ENCODE measurements at places on chromosomes 7 and 10.

- 0 out of 2 replicates have a peak, but pooled peaks cover 2% of the 10 kb centered on the region for H3K4me1 ChIP-seq
- H3K27me3 ChIP-seq, result peaks cover 17% of the 10 kb centered on the region
- H3K27ac ChIP-seq, result no peak overlapping the region
- H3K4me3 ChIP-seq, result peak overlapping the region; percentile 69
- no peak for DNase-seq
Measured at GRCh38 chr7:69597278-69598076, 798 bp upstream of the AUTS2 start.

- H3K27me3 ChIP-seq, result no peaks in the 10 kb centered on the region
- H3K4me3 ChIP-seq, result no peak overlapping the region
- H3K4me1 ChIP-seq, result peaks cover 14% of the 10 kb centered on the region
- peak; percentile 57 for DNase-seq
Measured at GRCh38 chr7:143458263-143458662, 15.0 kb downstream of the TAS2R60 start.

DNA sequence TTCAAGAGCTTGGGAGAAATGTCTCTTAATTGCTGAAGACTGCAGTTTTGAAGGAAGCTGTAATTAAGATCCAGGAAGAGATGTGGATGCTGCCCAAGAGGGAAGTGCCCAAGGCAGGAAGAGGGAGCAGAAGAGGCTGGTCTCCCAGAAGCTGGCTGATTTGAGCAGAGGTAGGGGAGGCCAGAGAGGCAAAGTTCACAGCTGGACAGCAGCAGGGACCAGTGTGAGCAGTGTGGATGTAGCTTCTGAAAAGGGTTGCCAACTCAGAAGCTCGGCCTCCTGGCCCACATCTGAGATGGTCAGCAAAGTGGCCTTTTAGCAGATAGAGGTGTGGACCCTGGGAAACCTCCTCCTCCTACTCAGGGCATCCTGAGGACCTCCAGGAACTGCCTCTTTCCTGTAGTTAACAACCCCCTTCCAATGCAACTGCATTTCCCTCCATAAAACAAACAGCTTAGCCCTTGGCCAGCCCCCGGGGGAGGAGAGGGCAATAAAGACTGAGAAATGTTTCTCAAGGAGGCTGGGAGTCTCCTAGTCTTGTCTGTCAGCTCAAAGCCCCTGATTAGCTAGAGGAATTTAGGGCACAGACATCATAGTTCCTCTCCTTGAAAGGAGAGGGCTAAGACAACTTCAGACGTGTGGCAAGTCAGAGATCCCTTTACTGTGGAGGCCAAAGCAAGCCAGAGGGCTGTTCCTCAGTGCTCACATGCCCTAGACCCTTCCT lies 69.5 kb downstream of the PAX2 start:
- DNase-seq, result no peak
- H3K36me3 ChIP-seq, result no peaks in the 10 kb centered on the region
- peaks cover 63% of the 10 kb centered on the region for H3K27me3 ChIP-seq
- no peak overlapping the region for H3K4me3 ChIP-seq
- H3K4me1 ChIP-seq, result no peaks in the 10 kb centered on the region

DNA sequence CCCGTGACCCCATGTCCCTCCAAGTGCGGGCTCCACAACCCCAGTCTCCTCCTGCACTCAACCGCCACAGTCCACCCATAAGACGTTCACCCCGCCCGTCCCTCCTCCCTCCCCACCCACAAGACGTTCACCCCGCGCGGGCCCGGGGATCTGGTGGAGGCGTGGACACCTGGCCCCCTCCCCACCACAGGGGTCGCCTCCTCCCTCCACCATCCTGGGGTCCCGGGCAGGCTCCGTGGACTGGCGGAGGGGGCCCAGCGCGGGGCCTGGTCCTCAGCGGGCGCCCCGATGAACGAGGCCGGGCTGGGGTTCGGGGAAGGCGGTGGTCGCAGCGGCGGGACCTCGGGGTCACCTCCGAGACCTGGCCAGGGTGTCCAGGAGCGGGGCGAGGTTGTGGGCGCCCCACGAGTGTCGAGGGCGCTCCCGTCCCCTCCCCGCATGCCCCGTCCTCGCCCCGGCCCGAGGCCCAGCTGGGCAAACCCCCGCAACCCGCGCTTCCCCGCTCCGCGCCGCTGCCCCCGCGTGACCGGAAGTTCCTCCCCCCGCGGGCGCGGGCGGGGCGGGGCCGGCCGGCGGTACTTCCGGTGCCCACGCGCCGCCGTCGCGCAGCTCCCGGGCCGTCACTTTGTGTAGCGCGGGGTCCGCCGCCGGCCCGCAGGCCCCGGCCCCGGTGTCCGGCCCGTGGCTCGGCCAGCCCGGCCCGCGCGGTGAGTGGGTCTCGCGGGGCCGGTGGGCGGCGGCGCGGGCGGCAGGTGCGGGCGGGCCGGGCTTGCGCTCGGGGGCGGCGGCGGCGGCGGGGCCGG lies at the start of gene ZNF316:
TSS of gene ZNF316 (plus strand) at position 578 of the 803 bp plus-strand sequence. CDS start 5,092 bp downstream, outside the sequence.
- peaks cover 18% of the 10 kb centered on the region for H3K36me3 ChIP-seq
- H3K4me1 ChIP-seq, result peaks cover 7% of the 10 kb centered on the region
- DNase-seq, result peak; percentile 38
- H3K4me3 ChIP-seq, result peak within 1 kb of the TSS; percentile 95
- H3K27me3 ChIP-seq, result no peaks in the 10 kb centered on the region

DNA sequence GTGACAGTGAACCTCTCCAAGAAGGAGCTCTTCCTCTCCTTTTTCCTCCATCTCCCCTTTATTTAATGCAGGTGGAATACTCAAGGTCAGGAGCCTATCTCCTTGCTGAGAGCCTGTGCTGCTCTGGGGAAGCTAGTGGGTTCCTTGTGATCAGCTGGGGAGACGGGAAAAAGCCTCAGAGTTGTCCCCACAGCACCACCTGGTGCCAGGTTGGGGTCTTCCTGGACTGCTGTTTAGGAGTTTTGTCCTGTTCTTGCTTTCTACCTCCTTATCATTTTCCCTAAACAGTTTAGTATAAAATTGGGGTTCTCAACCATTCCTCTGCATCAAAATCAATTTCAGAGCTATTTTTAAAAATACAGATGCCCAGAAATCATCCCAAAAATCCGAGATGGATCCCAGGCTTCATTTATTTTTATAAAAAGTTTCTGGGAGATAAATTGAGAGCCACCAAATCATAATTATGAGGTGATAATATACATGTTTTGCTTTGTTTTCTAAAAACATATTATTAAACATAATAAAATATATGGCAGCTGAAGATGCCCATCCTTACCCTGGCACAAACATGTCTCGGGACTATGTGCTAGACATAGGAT lies 44.3 kb downstream of the MACC1 start:
- H3K27ac ChIP-seq, result no peak overlapping the region
- no peaks in the 10 kb centered on the region for H3K27me3 ChIP-seq
- peak; percentile 40 for DNase-seq
- H3K4me1 ChIP-seq, result no peaks in the 10 kb centered on the region
- no peaks in the 10 kb centered on the region for H3K36me3 ChIP-seq
- H3K4me3 ChIP-seq, result no peak overlapping the region

DNA sequence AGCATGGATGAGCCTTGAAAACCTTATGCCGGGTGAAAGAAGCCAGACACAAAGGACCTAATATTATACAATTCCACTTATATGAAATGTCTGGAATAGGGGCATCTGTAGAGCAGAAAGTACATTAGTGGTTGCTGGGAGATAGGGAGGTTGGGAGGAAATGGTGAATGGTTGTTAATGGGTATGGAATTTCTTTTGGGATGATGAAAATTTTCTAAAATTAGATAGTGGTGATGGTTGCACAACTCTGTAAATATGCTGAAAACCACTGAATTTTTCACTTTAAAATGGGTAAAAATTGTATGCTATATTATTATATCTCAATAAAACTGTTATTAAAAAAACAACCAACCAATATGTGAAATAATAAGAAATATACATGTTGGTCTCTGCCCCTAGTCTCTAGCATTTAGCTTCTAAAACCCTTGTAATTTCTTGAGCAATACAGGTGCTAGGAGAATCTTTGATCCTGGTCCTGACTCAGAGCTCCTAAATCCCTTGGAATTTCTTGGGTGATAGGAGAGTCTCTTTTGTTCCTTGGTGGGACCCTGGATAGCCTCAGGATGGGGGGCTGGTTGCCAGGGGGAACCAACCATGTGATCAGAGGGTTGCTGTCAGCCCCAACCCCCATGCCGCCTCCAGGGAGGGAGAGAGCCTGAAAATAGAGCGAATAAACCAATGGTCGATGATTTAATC lies 64.0 kb downstream of the TACR2 start:
- H3K36me3 ChIP-seq, result peaks cover 3% of the 10 kb centered on the region
- DNase-seq, result peak; percentile 80
- H3K27me3 ChIP-seq, result no peaks in the 10 kb centered on the region
- H3K4me3 ChIP-seq, result no peak overlapping the region
- H3K4me1 ChIP-seq, result peaks cover 19% of the 10 kb centered on the region

DNA sequence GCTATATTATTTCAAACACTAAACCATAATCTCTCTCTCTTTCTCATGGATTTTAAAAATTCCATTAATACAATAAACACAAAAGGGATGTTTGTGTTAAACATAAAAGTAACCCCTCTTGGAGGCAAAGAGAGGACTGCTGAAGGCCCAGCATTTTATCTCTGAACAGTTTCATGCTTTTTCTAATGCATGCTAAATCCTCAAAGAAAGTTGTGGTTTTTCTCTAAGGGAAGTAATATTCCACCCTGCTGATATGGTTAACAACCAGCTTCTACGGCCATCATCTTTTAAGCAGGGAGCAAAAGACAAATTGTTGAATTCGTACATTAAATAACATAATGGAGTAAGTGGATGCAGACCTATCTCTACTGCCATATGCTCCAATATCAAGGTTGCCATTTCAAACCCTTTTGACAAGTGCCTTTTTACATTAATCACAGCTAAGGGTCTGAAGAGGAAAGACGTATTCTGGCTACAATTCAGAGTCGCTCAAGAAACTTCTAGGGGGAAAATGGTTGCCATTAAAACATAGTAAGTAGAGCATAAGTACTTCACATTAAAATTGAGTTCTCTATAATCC lies 103.1 kb downstream of the SLC25A13 start:
- DNase-seq, result no peak
- no peak overlapping the region for H3K4me3 ChIP-seq
- H3K4me1 ChIP-seq, result no peaks in the 10 kb centered on the region
- H3K27me3 ChIP-seq, result no peaks in the 10 kb centered on the region
- H3K27ac ChIP-seq, result no peak overlapping the region

GRCh38 chr7:69840248-69840647 lies 242.0 kb downstream of the AUTS2 start:
- no peaks in the 10 kb centered on the region for H3K27me3 ChIP-seq
- no peak overlapping the region for H3K4me3 ChIP-seq
- no peak overlapping the region for H3K27ac ChIP-seq
- no peak for DNase-seq
- no peaks in the 10 kb centered on the region for H3K4me1 ChIP-seq

GRCh38 chr10:5064656-5065055 lies 29.6 kb upstream of the AKR1C3 start:
- no peaks in the 10 kb centered on the region for H3K4me1 ChIP-seq
- H3K36me3 ChIP-seq, result no peaks in the 10 kb centered on the region
- H3K27ac ChIP-seq, result no peak overlapping the region

- peaks cover 3% of the 10 kb centered on the region for H3K27me3 ChIP-seq
- H3K4me1 ChIP-seq, result no peaks in the 10 kb centered on the region
- H3K4me3 ChIP-seq, result peak within 1 kb of the TSS; percentile 40
- H3K36me3 ChIP-seq, result no peaks in the 10 kb centered on the region
Measured at GRCh38 chr7:5282543-5283316, at the start of gene SLC29A4. Gene SLC29A4 (plus strand): TSS chr7:5282943. CDS start chr7:5287817, 4,874 bp downstream.

Data from IMR-90 (cell line).